ENCODE measurements at places on chromosomes 5 and 9.

GRCh38 chr5:124238350-124238749 lies 508.1 kb downstream of the ZNF608 start:
- DNase-seq = no peak

DNA sequence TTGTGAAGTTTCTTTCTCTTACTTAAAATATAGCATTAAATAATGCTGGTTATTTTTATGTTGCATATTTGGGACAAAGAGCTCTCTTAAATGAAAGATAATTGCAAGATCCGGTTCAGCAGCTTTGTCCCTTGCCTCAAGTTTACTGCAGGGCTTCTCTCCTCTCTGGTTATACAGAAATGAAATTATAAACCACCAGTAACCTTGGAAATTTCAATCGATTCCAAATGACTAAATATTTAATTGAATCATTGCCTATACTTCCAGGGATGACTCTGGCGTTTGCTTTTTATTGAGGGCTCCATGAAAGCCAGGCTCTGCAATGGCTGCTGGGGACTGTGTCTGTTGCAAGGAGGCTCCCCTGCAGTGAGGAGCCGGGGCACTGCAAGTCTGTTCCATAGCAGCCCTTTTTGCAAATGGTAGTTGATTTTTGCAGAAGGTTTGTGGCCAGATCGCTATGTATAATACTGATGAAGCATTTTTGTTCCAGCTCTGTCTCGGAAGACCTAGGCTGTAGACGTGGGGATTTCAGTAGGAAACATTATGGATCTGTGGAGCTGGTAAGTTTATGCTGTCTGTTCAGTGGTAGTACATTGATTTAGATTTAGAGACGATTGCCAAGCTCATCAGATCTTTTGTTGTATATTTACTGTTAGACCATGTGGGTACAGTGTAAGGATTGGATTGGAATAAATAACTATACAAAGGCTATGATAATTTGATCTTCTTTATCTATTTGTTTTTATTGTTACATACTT lies at the start of gene GARNL3:
GARNL3 (plus strand) TSS at position 313 of the 758 bp plus-strand sequence; CDS start at position 417, 104 bp downstream.
- DNase-seq = no peak

DNA sequence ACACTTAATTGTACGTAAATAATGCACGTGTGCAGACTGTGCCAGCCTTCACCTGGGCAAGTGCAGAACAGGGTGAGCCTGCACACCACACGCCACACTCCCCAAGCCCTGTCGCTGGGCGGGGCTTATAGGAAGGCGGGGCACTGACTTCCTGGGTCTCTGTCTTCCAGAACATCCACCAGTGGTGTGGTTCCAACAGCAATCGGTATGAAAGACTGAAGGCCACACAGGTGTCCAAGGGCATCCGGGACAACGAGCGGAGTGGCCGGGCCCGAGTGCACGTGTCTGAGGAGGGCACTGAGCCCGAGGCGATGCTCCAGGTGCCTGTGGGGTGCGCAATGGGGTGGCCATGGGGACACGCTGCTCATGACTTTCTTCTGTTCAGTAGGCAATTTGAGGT lies 44.2 kb downstream of the GSN start:
- DNase-seq = no peak

- DNase-seq = no peak
These were observed 7.9 kb downstream of the TXN start for GRCh38 chr9:110248361-110248760.

DNA sequence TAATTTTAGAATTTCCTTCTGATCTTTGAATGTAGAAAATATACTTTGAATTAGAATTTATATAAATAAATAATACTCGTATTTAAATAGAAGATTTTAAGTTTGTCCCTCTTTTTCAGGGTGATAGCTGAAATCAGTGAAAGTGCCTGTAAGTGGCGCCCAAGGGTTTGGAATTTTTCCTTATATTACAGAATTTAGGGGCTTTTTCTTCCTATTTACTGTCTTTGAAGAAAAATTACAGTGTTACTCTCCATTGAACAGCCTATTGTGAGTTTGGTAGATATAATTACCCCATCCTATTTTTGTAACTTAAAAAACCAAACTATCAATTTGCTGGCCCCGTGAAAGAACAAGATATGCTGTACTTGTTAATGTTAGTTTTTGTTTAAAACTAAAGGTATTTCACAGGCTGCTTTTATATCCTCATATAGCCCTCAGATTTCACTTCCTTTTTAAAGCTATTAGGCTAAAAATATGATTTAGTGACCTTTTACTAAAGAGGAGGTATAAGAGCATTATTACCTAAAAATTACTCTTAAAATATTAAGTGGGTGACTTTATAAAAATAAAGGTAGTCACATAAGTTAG lies 3.2 kb downstream of the MAP3K1 start:
- no peak for DNase-seq

DNA sequence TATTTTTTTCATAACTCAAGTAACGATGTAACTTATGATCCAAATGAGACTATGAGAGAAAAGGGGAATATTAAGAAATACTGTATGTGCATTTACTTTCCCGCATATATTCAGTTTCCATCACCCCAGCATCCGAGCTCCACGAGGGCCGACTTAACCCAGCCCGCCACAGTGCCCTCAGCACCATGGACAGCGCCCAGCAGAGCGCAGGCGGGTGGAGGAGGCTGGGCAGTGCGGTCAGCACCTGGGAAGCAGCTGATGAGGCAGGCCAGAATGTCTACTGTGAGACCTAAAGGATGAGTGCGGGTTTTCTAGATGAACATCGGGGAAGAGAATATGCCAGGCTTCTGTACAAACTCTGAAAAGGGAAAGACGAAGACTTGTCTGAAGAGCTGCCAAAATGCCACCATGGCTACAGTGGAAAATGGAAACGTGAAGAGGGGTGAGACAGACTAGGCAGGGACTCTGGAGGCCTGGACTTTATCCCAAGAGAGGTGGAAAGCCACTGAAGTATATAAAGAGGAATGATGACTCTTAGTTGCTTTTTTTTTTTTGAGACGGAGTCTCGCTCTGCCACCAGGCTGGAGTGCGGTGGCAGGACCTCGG lies 34.5 kb upstream of the MED27 start:
- peak; percentile 32 for DNase-seq

DNA sequence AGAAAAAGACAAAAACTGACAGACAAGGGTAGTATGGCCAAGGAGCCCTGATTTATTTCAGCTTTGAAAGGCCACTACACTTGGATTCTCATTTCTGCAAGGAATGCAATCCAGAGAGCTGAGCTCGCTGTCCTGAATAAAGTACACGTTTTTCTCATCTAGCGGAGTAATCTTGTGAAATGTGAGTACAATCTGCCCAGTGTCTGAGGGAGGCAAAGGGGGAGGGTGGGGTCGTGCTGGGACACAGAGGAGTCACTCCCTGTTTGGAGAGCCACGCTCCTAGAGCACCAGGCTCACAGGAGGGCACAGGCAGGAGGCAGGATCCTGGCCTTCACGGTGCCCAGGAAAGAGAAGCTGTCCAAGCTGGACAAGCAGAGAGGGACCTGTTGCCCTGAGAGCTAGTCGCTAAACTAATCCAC lies 51.0 kb upstream of the IFNK start:
- DNase-seq = no peak

DNA sequence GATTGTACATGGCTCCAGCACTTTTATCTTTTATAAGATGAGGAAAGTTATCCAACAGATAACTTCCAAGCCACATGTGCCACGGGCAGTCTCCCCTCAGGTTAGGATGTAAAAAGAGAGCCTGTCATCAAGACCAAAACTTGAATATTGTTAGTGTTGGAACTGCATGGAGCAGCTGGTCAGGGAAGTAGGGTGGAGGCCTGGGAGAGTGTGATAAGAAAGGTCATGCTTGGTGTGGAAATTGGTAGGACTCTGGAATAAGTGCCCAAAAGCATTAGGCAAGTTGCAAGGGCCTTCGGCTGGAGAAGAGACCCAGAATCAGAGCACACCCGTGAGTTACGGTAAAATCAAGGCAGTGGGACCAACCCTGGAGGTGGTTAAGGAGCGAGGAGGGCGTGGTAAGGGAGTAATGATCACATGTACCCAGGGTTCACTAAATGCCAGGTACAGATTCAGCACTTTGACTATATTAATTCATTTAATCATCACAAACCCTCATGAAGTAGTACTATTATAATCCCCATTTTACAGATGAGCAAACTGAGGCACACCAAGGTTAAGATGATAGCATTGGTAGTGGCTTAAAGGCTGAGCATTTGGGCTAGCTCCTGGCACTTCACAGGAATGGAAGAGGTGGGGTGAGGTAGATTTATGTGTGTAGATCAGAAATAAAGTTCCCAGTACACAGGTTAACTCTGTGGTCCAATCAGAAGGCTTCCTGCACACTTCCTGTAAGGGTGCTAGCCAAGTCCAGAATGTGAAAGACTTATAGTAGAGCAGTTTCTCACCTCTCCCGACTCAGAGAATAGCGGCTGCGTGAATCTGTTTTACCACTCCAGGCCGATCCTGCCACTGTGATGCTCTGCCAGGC lies 96.5 kb upstream of the ZNF608 start:
- no peak for DNase-seq

GRCh38 chr5:165187815-165188214 lies 1682.4 kb downstream of the MAT2B start:
- no peak for DNase-seq

GRCh38 chr9:96500696-96501632 lies 51.0 kb downstream of the HABP4 start:
- no peak for DNase-seq

DNA sequence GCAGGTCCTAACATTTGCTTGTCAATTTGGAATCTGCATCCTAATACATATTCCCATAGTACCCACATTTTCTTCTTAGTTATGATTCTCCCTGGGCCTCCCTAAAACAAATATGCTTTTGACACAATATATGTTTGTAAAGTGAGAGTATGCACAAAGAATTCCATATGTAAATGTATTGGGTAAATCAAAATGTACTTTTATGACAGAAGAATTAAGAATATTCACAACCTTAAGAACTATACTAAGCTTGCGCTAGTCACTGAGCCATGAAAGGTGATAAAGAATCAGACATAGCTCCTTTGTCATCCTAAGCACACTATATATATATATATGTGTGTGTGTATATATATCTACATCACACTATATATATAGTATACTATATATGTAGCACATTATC lies 438.5 kb downstream of the ACTL7B start:
- DNase-seq = no peak

GRCh38 chr5:149654231-149654630 lies 72.9 kb downstream of the ARHGEF37 start:
- DNase-seq = no peak

DNA sequence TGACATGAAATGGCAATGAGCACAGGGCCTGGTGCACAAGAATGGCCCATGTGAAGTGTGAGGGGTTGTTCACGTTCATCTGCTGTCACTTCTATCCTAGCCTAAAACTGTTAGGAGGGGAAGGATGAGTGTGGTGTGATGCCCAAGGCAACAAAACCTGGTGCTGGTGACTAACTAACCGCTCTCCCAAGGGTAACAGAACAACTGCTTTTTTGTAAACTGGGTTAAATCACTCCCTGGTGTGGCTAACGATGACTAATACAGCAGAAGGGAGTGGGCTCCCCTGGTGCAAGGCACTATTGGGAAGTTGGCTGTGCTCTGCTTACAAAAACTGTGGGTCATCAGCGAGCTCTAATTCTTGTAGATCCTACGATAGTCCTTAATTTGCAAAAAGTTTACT lies 103.2 kb upstream of the VCAN start:
- DNase-seq = no peak

DNA sequence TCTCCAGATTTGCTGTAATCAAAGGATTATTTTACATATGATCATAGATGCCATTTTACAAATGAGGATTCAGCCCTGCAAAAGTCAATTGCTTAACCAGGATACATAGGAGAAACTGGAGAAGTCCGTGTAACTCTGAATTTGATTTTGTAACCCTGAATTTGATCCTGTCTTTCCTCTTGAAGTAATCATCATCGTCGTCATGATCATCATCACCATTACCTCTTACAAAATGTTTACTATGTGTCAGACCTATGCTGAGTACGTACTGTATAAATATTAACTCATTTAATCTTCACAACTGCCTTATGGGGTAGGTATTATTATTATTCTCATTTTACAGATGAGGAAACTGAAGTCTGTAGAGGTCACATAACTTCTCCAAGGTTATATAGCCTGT lies 271.5 kb downstream of the DOCK8 start:
- DNase-seq = no peak

DNA sequence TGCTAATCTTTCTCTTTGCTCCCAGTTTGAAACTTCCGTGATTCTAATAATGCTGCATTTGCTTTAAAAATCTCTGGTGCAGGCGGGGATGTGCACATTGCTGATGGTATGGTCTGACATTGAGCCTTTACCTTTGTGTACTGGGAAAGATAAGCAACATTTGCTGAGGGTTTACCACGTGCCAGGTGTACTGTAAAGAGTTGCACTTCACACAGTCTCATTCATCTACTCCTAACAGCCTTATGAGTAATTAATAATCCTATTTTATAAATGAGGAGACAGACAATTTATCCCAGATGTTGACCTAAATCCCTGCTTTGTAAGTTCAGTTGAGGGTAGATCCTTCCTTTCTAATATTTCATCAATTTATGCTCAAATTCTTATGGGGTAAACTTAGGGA lies 726 bp upstream of the ADGRV1 start:
- DNase-seq = no peak

DNA sequence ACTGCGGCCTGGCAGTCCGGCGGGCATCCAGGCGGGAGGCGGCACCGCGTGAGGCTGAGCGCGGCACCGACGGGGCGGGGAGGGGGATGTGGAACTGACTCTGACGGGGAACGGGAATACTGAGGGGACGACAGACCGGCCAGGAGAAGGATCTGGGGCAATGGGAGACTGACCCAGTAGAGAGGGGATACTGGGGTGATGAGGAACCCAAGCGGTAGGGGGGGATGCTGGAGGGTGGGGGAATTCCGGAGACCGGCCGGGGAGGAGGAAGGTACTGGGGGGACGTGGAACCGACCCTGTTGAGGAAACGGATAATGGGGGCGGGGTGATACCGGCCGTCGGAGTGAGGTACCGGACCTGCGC lies 423 bp downstream of the IPPK start:
- peak; percentile 22 for DNase-seq

GRCh38 chr5:104367978-104368377 lies 805.4 kb upstream of the NUDT12 start:
- no peak for DNase-seq

- no peak for DNase-seq
These were observed 19.5 kb downstream of the ERAP1 start for GRCh38 chr5:96788112-96788749.

DNA sequence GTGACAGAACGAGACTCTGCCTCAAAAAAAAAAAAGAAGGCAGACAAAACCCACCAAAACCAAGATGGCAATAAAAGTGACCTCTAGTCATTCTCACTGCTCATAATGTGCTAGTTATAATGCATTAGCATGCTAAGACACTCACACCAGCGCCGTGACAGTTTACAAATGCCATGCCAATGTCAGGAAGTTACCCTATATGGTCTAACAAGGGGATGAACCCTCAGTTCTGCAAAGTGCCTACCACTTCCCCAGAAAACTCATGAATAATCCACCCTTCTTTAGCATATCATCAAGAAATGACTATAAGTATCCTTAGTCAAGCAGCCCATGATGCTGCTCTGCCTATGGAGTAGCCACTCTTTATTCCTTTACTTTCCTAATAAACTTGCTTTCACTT lies 4.7 kb upstream of the BICD2 start:
- DNase-seq = no peak

All from activated CD4-positive, alpha-beta T cell treated with anti-CD3 and anti-CD28 coated beads, Interleukin-10, Interleukin-2, amounts not matched to agents 100 ng/mL and 50 ng/mL, durations not matched to agents 16 hours and 8 hours (primary cell).